NCI-H1436 (cell line): ENCODE measurements at places on chromosomes 2 and 18.

GRCh38 chr2:235277485-235277884 lies 216.4 kb upstream of the AGAP1 start:
- DNase-seq, result no peak

- DNase-seq, result no peak
These were observed 47.7 kb upstream of the NR4A2 start for GRCh38 chr2:156380117-156380645.

- DNase-seq, result no peak
These were observed 1.2 kb upstream of the RAD51AP2 start for GRCh38 chr2:17519486-17519885.

DNA sequence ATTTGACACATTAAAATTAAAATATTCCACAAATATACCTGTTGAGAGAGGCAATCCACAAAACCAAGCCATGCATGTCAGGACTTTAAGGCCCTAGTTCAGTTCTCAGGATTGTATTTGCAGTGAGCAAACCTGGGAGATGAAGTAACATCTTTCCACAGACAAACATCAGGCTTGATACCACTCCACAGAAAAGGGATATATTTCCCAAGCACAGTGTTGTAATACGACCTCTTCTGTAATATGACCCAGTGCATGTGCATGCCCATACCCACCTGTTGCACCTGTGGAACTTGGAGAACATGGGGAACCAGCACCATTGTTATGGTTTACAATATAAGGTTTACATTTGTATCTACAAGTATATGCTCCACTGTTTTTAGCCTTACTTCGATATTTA lies 184.0 kb downstream of the PDE11A start:
- DNase-seq, result no peak

DNA sequence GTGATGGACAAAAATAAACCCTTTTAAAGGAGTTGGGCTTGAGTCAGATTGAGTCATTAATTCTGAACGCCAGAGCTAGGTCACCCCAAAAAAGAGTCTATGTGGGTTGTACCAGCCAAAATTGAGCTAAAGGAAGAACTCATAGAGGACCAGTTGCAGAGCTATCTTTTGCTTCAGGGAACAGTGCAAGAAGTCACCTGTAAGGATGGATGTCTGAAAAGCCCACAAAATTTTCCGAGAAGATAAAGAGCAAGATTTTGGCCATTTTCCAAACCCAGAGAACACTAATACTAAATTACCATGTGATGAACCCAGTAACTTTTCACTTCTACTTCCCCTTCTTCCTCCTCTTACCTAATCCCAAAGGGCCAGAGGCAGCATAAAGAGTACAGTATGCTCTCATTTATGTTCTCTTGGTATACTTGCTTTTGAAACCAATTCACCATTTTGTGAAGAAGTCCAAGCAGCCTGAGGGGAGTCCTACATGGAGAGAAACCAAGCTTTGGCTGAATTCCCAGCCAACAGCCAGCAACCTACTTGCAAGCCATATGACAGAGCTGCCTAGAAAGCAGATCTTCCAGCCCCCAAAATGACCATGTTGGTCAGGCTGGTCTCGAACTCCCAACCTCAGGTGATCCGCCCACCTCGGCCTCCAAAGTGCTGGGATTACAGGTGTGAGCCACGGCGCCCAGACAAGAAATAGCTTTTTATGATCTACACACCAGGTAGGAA lies 551.7 kb downstream of the SATB2 start:
- no peak for DNase-seq

DNA sequence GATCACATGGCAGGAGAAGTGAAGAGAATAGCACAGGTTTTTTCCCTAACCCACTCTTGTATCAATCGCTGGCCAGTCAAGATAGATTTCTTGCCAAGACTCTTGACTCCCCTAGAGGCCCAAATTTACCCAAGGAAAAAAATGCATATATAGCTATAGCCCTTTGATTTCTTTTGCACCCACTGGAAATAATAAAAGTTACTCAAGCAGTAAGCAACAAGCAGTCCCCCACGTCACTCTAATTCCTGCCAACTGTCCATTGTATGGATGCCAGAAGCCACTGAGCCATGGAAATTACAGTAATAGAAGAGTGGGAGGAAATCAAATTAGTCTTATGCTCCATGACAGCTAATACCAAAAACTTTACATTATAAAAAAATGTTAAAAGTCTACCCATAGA lies 125.3 kb upstream of the SLC39A10 start:
- no peak for DNase-seq

GRCh38 chr2:15205562-15205961 lies 355.6 kb downstream of the NBAS start:
- no peak for DNase-seq

- DNase-seq, result no peak
These were observed 1.8 kb upstream of the CCDC68 start for GRCh38 chr18:54961016-54961423.

GRCh38 chr2:65367524-65367923 lies 64.9 kb downstream of the SPRED2 start:
- DNase-seq, result no peak

GRCh38 chr2:116329280-116329679 lies 1485.2 kb upstream of the DDX18 start:
- DNase-seq, result no peak

GRCh38 chr18:27808683-27809082 lies 368.2 kb downstream of the CDH2 start:
- DNase-seq, result no peak

DNA sequence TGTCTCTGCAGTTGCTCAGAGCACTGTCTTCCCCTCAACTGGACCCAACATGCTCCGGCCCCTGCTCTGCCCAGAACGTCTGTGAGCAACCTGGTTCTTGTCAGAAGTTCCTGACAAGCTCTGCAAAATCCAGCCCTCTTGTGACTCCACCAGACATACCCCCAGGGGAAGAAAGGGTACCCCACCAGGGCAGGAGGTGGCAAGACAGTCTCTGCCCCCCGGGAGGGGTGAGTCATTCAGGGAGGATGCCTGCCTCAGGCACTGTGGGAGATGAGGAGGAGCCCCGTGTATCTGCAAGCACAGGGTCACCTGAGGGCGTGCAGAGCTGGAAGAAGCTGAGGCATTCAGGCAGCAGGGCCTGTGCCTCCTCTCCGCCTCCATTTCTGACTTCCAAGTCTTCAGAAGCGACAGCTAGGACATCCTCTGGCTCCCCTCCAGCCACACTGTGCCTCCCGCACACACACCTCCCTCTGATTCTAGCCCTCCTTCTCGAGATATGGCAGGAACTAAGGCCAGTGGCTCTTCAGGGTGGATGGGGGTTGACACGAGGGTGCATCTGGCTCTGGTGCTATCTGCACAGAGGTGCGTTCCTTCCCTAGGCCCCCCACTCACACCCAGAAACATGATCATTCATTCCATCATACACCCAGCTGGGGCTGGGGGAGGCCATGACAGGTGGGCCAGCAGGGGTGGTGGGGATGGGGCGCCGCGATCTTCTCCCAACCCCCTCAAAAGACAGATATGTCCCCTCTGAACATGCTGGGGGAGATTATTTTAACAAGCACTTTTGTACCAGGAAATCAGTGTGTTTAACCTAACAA lies 222.2 kb downstream of the CYP26B1 start:
- DNase-seq, result no peak

DNA sequence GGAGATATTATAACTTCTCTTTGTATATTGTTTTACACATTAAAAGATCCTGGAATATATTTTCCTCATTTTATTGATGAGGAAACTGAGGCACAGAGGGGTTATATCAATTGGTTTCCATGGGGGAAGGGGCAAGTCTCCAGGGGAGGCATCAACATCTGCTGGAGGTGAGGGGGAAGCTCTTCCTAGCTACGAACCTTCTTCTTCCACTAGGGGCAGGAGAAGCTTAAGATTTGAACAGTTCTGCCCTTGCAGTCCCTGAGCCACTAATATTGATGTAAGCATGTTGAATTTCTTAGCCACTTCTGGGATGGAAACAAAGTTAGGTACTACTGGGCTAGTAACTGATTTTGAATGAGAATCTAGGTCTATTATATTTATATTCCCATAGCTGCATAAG lies 140.1 kb upstream of the AQP4 start:
- DNase-seq, result no peak

DNA sequence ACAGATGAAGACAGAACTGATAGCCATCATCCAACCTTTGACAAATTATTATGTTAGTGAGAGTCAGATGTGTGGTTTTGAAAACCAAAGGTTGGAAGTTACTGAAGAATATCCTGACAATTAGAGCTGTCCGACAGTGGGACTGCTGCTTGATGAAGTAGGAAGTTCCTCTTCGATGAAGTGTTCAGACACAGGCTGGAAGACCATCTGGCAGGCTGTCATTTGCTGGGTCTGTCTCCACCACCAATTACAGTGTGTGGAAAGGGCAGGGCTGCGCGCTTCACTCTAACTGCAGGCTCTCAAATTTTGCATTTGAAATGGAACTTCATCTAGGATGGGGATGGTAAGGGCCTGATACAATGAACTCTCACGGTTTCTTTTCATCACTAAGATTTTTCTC lies 313.8 kb downstream of the PIK3C3 start:
- DNase-seq, result no peak

- DNase-seq, result no peak
These were observed 81.2 kb downstream of the SMAD7 start for GRCh38 chr18:48869591-48869990.

DNA sequence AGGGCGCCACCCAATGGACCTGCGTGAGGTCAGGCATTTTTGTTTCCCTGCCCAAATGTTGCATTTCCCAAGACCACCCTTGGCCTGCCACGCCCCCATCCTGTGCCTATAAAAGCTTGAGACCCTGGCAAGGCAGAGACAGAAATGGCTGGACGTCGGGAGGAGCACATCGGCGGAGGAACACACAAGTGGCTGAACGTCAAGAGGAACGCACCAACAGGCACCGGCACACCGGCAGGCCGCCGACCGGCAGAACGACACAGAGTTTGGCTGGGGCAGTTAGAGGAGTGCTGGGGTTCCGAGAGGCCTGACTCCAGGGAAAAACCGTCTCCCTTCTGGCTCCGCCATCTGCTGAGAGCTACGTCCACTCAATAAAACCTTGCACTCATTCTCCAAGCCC lies 35.9 kb downstream of the DCDC2C start:
- DNase-seq, result no peak

- DNase-seq, result no peak
These were observed 114.7 kb downstream of the DHRS9 start for GRCh38 chr2:169184074-169184473.
